ENCODE measurements at places on chromosomes 3 and 15.

GRCh38 chr3:57451150-57451846 is 92.8 kb downstream of the DNAH12 start:
- DNase-seq, result no peak

- DNase-seq, result no peak
Observed at GRCh38 chr3:46395210-46395661, 11.6 kb downstream of the CCR5AS start.

DNA sequence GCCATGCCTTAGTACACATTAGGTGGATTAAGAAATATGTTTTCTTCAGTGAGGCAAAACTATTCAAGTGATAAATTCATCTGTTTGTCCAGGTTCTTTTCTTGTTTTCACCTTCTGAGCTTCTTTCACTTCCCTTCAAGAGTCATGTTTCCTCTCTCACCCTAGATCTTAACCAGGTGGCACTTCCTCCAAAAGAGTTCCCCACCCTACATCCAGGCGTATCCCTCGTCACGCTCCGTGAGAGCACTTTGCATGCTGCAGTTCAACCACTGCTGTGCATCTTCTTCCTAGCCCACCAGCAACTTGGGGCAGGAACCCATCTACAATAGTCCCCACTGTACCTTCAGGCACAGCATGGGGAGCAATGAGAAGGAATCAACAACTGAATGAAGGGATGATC is 28.9 kb downstream of the OSBPL10 start:
- DNase-seq, result no peak

DNA sequence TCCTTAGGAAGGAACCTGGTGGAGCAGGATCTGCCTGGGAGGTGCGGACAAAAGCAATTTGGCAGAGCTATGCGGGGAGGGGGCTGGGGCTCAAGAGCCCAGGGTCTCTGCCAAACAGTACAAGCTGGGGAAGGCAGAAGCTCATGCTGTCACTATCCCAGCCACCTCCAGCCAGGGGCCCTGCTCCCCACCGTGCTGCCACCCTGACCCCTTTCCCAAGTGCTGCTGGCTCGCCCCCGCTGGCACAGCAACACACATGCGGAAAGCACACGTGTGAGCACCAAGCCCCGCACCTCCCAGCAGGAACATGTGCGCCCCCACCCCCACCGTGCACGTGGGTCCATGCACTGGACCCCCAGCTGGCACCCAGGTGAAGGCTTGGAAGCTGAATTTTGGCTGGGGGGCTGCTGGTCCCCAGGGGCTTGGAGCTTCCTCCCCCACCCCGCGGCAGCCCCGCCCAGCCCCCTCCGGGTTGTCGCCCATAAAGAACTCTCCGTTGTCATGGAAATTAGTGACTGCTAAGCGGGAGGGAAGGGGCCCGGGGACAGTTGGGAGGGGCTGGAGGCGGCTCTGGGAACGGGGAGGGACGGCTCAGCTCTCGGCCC is 742 bp downstream of the CAMKV start:
- DNase-seq, result peak; percentile 13

- no peak for DNase-seq
Observed at GRCh38 chr15:66019826-66020398, 150.6 kb downstream of the RAB11A start.

GRCh38 chr15:95134431-95135110 is 903.2 kb downstream of the MCTP2 start:
- DNase-seq, result no peak

DNA sequence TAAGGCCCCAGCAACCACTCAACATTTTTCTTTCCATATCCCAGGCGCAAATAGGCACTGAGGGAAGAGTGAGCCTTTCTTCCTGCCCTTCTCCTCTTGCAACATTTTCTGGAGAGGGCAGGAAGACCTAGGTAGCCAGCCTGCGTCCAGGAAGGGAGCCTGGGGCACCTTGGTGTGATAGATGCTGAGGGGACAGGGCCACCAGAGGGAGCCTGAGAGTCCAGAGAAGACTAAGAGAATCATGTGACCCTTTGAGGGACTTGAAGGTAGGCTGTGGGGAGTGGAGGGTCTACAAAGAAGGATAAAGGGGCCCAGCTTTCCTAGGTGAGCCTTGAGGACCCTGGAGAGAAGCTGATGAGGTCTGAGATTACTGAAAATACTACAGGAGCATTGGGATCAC is 346.6 kb downstream of the CNTN6 start:
- DNase-seq, result peak; percentile 30

DNA sequence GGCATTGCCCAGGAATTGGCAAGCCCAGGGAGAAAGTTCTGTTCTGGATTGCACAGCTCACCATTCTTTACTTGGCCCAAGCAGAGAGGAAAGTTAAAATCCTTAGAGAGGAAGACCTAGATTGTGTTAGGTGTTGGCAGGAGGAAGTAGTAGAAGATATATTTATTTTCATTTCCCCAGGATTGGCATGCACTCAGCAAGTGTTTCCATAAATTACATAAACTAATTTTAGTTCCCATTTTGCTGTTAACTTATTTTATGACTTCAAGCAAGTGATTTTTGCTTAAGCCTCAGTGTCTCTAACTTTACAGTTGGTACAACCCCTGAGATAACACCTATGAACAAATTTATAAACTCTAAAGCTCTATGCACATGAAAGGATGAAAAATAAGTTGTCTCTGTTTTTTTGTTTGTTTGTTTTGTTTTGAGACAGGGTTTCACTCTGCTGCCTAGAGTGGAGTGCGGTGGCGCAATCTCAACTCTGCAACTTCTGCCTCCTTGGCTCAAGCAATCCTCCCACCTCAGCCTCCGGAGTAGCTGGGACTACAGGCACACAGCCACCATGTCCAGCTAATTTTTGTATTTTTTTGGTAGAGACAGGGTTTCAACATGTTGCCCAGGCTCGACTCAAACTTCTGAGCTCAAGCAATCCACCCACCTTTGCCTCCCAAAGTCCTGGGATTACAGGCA is 31.2 kb upstream of the TOP2B start:
- DNase-seq, result no peak
